Placental pericyte (primary cell): ENCODE measurements at places on chromosomes 5 and 9. TPM values are rescaled to one million over a fixed set of nuclear protein-coding genes. Genes with fewer than 3 reads are reported as not detected.

Gene TLE4
- 24.9 and 32.4 TPM in 2 replicates for total RNA-seq

Gene PCDHGB3
- total RNA-seq, result 2.6 and 3.3 TPM in 2 replicates

Gene PITX1
- total RNA-seq, result 76.3 and 209 TPM in 2 replicates

Gene UBE2D2
- 51.9 and 90.2 TPM in 2 replicates for total RNA-seq

Gene SLC1A3
- total RNA-seq, result 9.2 and 28.9 TPM in 2 replicates

Gene PRDM9
- total RNA-seq, result not detected in 2 replicates

Gene GARIN3
- not detected in 2 replicates for total RNA-seq

Gene SH3RF2
- 4.2 and 4.7 TPM in 2 replicates for total RNA-seq
